Cerebellar nuclear complex (tissue), 1 donor: ENCODE measurements at places on chromosomes 1 and 21.

DNA sequence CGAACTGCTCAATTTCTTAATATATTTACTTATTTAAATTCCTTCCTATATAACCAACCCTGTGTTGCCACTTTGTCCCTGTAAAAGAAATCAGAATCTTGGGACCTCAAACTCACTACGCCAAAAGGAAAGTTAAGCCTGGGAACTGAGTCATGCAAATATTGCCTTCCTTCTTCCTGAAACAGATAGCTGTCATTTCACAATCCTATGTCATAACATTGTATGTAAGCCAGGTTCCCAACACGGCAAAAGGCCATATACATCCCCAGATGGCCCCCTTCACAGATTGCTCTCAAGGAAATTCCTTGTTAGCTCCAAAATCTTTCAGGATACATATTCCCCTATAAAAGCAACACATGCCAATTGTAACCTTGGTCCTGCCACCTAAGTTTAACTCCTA, 39.7 kb downstream of the C21orf91 start:
- DNase-seq = no peak

DNA sequence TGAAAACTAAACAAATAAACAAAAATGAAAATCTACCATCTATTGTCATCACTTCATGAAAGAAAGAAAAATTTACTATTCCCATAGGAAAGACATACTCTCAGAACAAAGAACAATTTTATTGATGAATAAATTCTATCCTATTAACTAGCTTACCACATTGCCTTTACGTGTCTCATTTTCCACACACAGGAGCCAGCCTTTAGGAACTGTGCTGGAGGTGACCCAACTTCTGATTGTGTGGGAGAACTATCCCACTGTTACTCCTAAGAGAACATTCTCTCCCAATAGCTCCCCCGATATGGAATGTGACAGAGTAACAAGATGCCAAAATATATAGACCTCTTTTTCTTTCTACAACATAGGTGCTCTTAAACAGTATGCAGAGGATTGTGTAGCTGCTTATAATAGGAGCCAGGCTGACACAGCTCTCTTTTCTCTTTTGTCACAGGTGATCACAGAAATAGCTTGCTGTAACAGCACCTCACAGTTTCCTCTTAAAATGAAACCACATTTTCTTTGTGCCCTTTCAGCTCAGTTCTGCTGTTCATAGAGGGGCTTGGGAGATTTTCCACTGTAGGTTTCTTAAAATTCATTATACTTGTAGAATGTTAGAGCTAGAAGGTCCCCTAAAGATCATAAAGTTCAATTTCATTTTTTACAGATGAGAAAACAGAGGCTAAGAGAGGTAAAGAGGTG, 35.5 kb downstream of the C21orf91 start:
- no peak for DNase-seq

DNA sequence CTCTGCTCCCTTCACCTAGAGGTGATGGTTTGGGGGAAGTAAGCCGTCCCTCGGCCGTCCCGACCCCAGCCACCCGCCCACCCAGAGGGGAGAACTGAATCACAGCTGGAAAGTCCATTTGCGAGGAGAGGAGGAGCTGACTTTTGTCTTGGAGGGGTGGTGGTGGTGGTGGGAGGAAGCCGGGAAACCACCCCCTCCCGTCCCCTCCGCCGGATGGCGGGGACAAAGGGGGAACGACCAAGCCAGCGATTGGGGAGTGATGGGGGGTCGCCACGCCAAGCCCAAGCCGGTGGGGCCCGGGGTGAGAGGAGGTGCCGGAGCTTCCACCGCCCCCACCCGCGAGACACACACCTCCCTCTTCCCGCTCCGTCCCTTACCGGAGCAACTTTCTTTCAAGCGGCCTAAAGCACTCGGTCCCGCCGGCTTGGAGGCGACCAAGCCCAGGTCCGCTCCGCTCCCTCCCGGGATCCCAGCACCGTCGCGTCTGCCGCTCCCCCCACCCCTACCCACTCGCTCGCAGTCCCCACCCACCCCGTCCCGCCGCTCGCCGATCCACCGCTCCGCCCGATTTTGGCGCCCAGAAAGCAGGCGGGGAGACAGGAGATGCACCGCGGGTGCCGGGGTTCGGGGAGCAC, 540 bp downstream of the ARHGEF2 start:
- no peak for DNase-seq

- DNase-seq = no peak
Observed at GRCh38 chr21:38384238-38384560, 114.1 kb downstream of the ERG start.

DNA sequence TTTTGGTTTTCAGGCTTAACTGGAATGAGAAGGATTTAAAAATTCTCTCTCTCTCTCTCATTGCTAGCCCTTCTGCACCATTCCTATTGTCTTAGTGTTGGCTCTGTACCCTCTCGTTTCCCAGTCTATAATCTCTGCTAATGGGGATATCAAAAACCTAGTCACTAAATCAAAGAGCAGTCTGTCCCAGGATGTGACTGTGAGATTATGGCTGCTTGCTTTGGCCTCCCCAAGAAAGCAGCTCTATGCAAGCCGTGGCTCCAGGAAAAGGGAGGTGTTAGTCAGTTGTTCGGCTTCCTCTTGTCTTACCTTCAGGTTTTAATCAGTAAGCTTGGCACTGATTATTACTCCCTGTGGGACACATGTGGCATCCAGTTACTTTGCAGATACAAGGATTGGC, 468.8 kb downstream of the USP25 start:
- DNase-seq = no peak

DNA sequence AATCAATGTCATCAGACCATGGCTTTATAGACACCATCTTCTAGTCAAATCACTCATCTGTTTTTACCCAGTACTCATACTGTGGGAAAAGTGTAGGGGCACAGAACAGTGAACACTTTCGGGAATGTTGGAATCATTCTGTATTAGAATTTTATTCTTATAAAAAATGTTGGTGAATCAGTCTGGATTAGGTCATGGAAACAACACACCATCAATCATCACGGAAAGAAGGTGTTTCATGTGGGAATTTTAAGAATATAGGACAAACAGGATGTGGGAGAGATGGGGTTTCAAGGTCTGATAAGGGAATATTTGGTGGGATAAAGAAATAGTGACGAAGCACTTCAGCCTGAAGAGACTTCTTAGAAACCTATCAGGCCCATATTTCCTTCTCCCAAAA, 17.3 kb downstream of the GBP1 start:
- DNase-seq = no peak

DNA sequence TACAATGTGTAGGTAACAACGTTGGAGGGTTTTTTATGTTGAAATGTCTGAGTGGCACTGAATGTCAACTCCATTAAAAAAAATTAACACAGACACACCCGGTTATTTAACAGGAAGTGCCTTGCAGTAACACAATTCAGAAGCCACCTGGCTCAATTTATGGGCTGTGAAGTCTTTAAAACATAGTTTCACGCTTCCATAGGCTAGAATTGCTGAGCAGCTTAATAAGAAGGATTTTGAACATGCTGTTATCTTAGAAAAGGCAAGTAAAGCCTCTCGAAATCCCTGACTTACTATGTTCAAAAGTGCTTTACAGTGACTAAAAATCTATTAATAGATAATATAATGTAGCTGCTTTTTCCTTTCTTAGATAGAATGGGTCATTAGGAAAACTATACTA, 19.7 kb downstream of the SRSF4 start:
- no peak for DNase-seq
